ENCODE measurements at places on chromosomes 16 and 17.

- no peak for DNase-seq
These were observed 121.2 kb downstream of the SNX29 start for GRCh38 chr16:12097523-12098428.

GRCh38 chr16:13377143-13377542 lies 475.7 kb downstream of the SHISA9 start:
- DNase-seq, result no peak

DNA sequence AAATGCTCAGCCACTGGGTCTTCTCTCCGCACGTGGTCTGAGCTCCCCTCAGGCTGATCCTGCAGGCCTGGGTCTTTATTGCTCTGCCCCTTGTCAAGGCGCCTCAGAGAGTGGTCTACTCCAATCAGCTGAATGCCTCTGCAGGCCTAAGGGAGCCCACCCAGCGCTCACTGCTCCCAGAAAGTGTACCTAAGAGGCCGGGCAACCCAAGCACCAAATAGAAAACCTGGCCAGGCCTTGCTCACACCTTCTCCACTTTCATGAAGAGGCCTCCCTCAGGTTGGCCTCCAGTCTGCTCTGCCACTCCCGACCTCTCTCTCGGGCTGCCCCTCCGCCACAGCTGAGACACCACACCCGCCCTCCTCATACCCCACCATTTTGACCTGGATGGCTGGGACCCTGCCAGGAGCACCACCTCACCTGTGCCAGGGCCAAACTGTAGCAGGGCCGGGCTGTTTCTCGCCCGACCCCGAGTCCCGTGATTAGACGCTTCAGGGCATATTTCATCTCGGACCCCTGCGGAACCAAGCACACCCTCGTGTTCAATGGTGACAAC lies 665 bp downstream of the MYBBP1A start:
- DNase-seq, result no peak

DNA sequence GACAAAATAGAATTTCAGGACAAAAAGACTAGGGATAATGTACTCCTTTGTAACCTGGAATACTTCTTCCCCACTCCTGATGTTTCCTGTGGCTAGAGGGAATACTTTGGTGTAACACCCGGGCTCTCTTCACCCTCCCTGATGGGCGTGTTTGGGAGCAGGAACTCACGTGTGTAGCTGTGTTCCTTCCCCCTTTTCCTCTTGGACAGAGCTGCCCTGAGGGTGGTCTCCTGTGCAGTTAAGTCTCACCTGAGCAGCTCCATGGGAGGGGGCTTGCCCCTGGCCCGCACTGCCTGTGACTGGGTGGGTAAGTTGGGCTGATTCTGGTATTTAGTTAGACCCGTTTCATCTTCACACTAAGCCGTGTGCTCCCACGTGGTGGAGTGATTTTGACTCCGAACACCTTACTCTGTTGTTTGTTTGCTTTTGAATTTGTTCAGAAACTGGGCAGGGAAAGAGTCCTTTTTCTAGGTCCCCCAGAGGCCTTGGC lies 87.9 kb downstream of the OR1D5 start:
- DNase-seq, result no peak

GRCh38 chr17:3049705-3050295 lies 13.6 kb downstream of the OR1D5 start:
- DNase-seq, result no peak

Data from hematopoietic multipotent progenitor cell treated with erythropoietin and hydrocortisone succinate and interleukin-3 and kit ligand, for 4 days (in vitro differentiated cells).